ENCODE measurements at places on chromosomes 16 and 17.

DNA sequence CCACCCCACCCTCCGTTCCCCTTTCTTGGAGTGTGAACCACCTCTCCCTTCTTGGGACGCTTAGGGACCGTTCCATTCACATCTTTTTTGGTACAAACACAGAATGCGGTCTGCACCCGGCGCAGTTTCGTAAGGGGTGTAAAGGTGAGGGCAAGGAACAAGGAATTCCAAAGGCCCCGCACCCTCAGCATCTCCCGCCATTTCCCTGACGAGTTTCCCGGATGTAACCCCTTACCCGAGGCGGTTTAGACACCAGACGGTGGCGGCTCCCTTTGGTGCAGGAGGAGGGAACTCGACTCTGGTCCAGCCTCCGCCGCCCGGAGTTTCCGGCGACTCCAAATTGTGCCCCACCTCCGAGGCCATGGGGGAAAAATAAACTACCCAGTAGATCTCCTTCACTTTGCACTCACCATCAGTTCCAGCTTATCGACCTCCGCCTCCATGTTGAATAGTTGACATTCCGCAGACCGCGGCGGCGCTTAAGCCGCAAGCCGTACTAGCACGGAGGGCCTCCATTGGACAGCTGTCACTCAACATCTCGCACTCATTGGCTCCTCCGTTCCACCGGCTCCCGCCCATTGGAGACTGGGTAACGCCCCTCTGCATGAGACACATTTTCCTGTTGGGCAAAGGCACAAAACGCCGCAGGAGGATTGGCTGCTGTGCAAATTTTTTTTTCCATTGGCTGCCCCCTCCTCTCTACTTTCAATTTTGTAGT is at the start of gene SKA2:
TSS of gene SKA2 (minus strand) at position 466 of the 718 bp plus-strand sequence. CDS start at position 443, 23 bp downstream.
- DNase-seq: peak; percentile 98

GRCh38 chr16:29974291-29975133 is 844 bp downstream of the TAOK2 start:
- DNase-seq: no peak

- no peak for DNase-seq
Measured at GRCh38 chr17:9235346-9235745, 214.0 kb downstream of the NTN1 start.

- DNase-seq: no peak
Measured at GRCh38 chr16:85606904-85607303, 6.2 kb upstream of the GSE1 start.

DNA sequence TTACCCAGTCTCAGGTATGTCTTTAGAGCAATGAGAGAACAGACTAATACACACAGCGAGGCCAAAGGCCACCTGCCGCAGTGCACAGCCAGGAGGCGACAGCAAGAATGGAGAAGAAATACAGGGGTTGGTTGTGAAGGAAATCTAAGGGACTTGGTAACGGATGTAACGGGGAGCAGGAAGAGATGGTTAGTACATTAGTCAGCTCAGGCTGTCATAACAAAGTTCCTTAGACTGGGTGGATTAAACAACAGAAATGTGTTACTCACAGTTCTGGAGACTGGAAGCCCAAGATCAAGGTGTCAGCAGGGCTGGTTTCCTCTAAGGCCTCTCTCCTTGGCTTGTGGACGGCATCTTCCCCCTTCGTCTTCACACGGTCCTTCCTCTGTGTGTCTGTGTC is 47.1 kb downstream of the TVP23C start:
- DNase-seq: no peak

DNA sequence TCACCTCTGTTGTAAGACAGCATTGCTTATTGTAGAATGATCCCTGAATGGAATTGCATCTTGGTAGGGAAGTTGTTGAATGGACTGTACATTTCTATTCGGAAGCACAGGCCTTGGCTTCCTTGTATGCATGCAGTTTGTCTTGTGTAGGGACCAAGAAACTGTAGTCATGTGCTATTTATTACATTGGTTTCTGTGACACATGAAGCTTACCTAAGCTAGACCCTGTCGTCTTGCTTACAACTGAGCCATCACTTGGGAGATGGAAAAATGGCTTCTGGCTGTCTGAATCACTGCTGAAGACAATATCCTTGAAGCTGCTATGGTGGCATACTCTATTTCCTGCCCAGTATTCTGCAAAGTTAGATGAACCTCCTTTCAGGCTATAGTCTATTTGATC is 29.1 kb downstream of the PPM1D start:
- DNase-seq: no peak

- DNase-seq: no peak
Measured at GRCh38 chr16:6557353-6558023, 775.2 kb upstream of the RBFOX1 start.

DNA sequence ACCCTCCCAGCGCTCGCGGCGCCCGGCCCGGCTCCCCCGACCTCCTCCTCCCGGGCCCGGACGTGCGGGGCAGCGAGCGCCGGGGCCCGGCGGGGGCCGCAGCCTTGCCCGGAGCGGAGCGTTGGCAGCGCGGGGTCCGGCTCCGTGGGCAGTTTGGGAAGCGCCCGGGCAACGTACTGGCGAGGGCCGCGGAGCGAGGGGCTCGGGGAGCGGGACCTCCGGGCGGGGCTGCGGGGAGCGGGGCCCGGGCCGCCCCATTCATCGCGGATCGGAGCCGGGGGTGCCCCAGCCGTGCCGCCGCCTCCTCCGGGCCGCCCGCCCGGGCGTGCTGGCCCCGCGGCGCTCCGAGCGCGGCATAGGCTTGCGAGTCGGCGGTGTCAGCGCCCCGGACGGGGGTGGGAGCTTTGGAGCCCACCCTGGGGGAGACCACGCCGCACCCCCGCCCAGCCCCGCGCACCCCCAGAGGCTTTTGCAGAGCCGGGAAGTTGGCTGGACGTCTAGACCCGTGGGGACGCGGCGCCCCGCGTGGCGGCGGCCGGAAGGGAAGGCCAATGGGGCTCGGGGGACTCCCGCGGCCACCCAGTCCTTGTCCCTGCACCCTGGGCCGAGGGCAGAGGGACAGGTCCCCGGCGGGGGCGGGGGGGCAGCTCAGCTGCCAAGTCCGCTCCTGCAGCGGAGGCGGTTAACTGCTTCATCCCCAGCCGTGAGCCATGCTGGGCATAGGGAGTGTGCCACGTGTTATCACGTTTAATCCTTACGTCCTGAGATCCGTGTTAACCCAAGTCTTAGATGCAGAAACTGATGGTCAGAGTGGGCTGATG is 852 bp downstream of the ZNF469 start:
- no peak for DNase-seq

DNA sequence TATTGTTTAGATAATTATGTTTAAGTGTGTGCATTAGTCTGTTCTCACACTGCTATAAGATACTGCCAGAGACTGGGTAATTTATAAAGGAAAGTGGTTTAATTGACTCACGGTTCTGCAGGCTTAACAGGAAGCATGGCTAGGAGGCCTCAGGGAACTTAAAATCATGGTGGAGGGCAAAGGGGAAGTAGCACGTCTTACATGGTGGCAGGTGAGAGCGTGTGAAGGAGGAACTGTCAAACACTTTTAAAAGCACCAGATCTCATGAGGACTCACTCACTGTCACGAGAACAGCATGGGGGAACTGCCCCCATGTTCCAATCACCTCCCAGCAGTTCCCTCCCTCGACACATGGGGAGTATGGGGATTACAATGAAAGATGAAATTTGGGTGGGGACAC is 203.5 kb upstream of the GOT2 start:
- DNase-seq: no peak

DNA sequence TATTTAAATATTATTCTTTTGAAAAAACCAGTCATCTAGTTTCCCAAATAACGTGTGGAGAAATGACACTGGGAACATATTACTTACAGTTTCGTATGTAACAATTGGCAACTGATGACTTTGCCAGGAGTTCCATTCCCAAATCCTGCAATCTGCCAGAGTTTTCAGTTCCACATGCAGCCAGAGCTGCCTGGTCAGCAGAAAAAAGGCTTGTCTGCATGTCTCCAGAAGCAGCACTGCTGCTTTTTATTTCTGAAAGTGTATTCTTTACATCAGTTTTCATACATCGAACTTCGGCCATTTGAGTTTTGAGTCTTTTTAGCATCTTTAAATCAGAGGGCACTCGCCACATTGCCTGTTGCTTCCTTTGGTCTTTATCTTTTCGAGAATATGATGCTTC is 78.4 kb downstream of the TRIM37 start:
- DNase-seq: no peak

DNA sequence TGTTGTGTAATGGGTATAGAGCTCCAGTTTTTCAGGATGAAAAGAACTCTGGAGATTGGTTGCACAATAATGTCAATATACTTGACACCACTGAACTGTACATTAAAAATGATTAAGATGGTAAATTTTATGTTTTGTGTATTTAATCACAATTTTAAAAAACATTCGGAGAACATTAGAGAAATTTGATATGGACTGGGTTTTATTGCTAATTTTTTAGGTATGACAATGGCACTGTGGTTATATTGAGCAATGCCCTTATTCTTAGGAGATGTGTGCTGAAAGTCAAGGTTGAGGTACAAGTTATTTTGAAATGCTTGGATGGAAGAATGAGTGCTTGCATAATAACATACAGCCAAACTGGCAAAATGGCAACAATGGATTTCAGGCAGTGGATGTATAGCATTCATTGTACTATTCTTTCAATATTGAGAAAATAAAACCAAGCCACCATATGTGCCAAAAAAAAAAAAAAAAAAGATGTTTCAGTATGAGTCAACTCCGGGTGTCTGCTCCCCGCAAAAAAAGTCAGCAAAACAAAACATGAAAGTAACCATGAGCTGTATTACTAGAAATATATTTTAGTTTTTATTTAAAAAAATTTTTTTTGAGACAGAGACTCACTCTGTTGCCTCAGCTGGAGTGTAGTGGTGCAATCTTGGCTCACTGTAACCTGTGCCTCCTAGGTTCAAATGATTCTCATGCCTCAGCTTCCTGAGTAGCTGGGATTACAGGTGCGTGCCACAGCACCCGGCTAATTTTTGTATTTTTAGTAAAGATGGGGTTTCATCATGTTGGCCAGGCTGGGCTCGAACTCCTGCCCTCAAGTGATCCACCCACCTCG is 19.8 kb downstream of the HOXB1 start:
- DNase-seq: no peak

- no peak for DNase-seq
Measured at GRCh38 chr17:38320482-38320881, 23.3 kb downstream of the GPR179 start.

GRCh38 chr17:38896346-38896954 is 26.6 kb downstream of the LASP1 start:
- no peak for DNase-seq

DNA sequence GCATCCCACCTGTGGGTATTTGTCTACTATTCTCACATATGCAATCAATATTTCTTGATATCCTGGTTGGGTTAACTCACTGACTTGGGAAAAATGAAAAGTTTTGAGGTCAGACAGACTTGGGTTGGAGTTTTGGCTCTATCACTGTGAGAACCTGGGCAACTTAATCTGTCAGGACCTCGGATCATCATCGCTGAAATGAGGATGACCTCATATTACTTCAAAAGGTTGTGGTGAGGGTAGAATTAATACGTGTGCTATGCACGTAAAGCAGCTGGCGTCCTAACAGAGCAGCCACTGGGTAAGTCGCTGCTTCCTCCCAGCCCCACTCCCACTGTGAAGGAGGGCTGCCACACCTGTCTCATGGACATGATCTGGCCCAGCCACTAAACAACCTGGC is 57.3 kb downstream of the COG7 start:
- DNase-seq: no peak

DNA sequence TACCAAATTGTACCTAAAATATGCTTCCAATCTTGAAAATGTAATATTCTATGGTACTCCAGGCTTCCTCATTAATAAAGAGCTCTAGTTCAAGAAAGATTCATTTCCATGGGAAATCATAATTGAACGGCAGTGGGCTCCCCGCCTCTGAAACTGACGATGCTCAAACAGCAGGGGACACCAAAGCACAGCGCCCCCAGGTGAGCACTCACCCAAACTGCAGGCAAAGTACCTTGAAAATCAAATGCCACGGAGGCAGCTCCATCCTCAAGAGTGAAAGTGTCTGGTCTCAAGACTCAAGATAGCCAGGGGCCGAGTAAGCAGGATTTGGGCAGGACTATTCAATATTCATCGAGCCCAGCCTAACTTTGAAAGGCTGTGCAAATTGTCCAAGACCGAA is 217.4 kb upstream of the TNRC6C start:
- peak; percentile 4 for DNase-seq

DNA sequence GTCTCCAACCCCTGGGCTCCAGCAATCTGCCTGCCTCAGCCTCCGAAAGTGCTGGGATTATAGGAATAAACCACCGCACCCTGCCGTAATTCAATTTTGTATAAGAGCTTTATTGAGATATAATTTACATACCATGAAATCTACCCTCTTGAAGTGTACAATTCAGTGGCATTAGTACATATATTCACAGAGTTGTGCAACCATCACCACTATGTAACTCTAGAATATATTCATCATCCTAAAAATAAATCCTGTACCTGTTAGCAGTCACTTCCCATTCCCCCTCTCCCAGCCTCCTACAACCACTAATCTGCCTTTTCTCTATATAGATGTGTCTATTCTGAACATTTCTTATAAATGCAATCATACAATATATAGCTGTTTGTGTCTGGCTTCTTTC is 26.1 kb downstream of the TOM1L2 start:
- no peak for DNase-seq

DNA sequence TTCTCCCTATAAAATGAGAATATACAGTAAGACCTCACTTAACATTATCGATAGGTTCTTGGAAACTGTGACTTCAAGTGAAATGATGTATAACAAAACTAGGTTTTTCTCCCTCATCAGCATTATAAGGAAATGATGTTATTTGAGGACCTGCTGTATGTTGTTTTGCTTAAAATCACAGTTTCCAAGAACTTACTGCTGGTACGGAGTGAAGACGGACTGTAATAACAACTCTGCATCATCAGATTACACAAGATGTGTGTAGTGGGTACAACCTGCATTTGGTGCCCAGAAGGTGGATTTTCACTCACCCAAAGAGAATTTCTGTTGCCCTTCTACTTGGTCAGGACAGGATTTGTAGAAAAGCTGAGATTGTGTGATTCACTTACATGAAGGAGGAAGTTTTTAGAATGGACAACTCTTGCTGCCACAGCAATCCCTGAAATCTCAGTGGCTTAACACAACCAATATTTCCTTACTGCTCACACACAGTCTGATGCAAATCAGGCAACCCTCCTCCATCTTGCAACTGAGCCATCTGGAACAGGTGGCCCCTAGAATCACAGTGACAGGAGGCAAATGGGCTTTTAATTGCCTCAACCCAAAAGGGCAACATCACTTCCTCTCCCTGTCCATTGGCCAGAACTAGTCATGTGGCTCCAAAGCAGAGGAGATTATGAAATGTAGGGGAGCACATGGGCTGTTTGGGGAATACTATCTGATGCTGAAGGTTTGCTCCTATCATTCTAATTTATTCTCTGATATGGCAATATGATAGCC is 67.6 kb upstream of the CACNG5 start:
- no peak for DNase-seq

All from NK-92 treated with Interleukin-12 subunit alpha and Interleukin-12 subunit beta, amount 100 ng/mL, for 24 hours (cell line).